ENCODE measurements at places on chromosomes 12 and 14. TPM values are rescaled to one million over a fixed set of nuclear protein-coding genes. Genes with fewer than 3 reads are reported as not detected.

Gene C1QL4
- total RNA-seq = 0.07 TPM

Gene OR6C70
- total RNA-seq = not detected

Gene EFCAB11
- total RNA-seq = 3.4 TPM

Gene PRH2
- total RNA-seq = not detected

Gene BEST3
- not detected for total RNA-seq

Gene HOXC10
- not detected for total RNA-seq

Gene ASB2
- 0.52 TPM for total RNA-seq

Gene OR6C2
- total RNA-seq = not detected

Measured in smooth muscle cell of the pulmonary artery (primary cell).